ENCODE measurements at places on chromosomes 7 and 10.

- DNase-seq, result no peak
These were observed 288.2 kb upstream of the MAGI2 start for GRCh38 chr7:79741684-79742083.

- DNase-seq, result no peak
These were observed 233.1 kb upstream of the PHYHIPL start for GRCh38 chr10:58943256-58943890.

- DNase-seq, result no peak
These were observed 23.6 kb upstream of the ZRANB1 start for GRCh38 chr10:124918191-124918830.

- peak; percentile 42 for DNase-seq
These were observed 609 bp downstream of the KLRG2 start for GRCh38 chr7:139482662-139483466.

DNA sequence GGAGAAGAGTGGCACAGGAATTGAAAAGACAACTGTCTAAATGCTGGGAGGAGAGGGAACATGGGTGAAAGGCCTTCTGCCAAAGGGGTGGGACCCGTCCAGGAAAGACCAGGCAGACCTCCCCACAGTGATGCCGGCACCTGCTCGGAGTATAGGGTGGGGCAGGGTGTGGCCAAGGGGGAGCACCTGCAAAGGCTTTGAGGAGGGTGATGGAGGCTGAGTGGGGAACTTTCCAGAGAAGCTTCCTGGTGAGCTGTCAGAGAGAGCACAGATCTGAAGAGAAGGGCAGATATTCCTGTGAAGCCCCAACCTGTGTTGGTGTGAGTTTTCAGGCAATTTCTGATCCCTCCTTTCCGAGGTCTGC, 263.4 kb upstream of the GRB10 start:
- DNase-seq, result no peak

GRCh38 chr7:132103718-132104117, 472.6 kb downstream of the PLXNA4 start:
- DNase-seq, result no peak

GRCh38 chr7:26321435-26321834, 29.8 kb downstream of the SNX10 start:
- DNase-seq, result no peak
